ENCODE measurements at places on chromosomes 16 and 17.
A peak's percentile ranks its signal among the peaks of the same experiment; 100 is the strongest.

- no peak for DNase-seq
These were observed 20.2 kb downstream of the SYCE1L start for GRCh38 chr16:77219437-77219836.

- DNase-seq: no peak
These were observed 1.3 kb upstream of the CRYBA1 start for GRCh38 chr17:29245401-29245800.

GRCh38 chr17:44314524-44314868, 6.1 kb downstream of the RUNDC3A start:
- no peak for DNase-seq

DNA sequence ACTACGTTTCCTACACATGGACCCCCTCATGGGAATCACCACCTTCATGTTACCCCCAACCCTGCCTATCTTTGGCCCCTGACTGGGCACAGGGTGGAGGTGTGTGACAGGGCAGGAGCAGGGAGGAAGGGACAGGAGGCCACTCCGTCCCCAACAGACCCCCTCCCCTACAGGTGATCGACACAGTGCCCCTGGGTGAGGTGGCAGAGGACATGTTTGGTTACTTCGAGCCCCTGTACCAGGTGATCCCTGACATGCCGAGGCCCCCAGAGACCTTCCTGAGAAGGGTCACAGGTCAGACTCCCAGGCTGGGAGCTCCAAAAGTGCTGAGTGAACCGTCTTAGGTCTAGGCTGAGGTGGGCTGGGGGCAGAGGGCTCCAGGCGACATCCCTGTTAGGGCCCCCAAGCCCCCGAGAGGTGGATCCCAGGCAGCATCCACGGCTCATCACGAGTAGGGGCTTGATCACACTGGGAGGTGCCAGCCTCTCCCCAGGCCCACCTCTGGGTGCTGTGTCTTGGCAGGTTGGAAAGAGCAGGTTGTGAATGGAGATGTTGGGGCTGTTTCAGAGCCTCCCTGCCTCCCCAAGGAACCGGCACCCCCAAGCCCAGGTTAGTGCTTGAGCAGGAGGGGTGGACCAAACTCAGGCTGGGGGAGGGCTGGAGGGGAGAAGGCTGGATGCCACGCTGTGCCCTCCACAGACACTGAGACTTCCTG, 1.5 kb downstream of the ACBD4 start:
- no peak for DNase-seq

GRCh38 chr16:89039756-89040155, 53.9 kb upstream of the ACSF3 start:
- no peak for DNase-seq

- DNase-seq: no peak
These were observed 1.7 kb downstream of the TMC6 start for GRCh38 chr17:78126895-78127238.

DNA sequence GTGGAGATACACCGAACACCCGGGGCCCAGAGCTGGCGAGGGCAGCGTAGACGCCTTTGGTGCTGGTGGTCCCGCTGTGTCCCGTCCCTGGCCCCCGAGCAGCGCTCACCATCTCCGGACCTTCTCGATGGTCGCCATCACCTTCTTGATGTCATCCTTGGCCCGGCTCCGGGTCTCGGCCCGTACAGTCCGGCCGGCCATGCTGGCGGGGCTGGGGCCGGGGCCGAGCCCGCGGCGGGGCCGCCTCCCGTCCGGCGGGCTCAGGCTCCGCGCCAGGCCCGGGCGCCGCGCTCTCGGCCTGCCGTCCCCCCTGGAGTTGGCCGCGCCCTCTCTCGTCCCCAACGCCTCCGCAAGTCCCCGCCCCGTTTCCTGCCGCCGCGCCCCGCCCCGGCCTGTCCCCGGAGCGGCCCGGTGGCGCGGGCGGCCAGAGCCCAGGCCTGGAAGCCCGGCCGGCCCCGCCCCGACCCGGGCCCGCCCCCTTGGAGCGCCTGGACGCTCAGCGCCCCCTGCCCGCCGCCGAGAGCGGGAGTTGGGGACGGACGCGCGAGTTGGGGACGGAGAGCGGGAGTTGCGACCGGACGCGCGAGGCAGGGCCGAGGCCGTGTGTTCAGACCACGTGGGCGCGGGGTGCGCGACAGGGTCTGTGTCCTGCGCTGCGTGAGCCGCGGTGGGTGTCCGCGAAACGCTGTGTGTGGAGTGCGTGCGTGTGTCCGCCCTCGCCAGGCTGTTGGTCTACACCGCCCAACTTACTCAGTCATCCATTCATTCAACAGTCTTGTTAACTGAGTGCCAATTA, at the start of gene BCL7C:
Gene BCL7C (minus strand): TSS at position 334 of the 796 bp plus-strand sequence. CDS start 133 bp downstream, at position 201.
- peak; percentile 84 for DNase-seq

DNA sequence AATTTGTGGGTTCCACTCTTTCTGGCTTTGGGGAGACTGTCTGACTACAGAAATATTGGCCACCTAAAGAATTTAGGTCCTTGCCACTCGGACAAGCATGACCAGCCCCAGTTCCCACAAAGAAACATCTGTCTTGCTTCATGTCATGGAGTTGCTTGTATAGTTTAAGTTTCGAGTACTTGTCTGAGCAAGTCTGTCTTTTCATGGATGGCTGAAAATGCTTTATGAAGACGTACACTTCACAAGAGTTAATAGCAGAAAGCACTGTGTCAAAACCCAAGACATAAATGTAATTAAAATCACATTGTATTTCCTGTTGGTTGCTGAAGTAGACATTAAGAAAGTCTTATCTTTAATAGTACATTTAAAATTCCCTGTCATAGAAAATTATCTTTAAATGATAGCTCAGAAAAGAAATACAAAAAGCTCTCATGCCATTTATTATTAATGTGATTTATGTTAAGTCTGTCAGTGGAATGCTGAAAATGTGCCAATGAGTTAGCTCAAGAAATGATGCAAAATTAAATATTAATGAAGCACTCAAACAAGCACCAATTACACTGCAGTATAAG, 29.8 kb upstream of the XYLT2 start:
- no peak for DNase-seq

DNA sequence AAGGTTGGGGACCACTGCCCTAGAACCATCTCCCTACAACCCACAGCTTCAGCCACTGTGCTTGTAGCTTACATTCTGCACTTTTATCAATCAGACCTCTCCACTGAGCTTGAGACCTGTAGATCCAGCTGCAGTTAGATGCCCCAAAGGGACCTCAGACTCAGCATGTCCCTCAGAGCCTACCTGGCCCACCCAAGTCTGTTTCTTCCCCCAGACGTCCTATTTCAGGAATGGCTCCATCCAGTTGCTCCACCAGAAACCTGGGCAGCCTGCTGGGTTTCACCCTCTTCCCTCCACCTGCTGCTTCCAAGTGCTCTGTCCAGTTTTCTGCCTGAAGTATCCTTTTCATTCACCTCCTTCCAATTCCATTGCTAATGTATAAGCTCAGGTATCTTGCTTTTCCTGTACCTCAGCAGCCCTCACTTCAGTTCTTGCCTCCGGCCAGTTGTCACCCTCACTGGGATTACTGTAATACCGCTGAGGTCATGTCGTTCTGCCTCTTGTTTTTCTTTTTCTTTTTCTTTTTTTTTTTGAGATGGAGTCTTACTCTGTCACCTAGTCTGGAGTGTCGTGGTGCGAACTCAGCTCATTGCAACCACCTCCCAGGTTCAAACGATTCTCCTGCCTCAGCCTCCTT, 55.0 kb downstream of the GNA13 start:
- DNase-seq: no peak

- DNase-seq: peak; percentile 26
These were observed 5.0 kb upstream of the MYL4 start for GRCh38 chr17:47203984-47204721.

GRCh38 chr17:39364236-39365025, 37.0 kb downstream of the FBXL20 start:
- DNase-seq: no peak

- no peak for DNase-seq
These were observed 20.6 kb upstream of the ADGRG1 start for GRCh38 chr16:57607676-57608461.

GRCh38 chr17:36827081-36827480, 110.2 kb upstream of the LHX1 start:
- DNase-seq: no peak

GRCh38 chr17:3911271-3912053, 4.8 kb downstream of the P2RX1 start:
- DNase-seq: peak; percentile 67

DNA sequence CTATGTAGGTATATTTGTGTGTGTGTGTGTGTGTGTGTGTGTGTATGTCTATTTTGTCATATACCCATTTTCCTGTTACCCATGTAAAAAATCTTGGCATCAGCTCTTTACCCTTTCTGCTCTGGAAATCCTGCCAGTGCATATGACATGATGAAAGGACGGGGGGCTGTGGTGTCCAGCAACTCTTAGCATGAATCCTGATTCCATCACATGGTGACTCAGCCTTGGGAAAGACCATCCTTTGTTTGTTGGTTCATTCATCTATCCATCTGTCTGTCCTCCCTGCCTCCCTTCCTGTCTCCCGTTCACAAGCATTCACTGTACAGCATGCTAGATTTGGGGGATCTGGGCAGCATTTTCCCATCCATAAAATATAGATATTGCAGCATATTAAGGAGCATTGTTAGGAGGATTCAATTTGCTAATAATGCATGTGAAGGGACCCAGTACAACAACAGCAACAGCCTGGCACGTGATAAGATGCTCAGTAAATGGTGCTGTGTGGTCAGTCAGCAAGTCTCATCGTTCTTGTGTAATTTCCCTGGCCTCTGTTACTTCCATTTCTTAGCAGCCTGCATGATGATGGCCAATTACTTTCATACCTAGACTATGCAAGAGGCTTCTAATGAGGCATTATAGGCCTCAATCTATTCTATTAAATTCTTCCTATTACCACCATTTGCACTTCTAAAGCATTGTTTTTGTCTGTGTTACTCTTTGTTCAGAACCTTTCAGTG, 191.0 kb downstream of the PRKCA start:
- no peak for DNase-seq

DNA sequence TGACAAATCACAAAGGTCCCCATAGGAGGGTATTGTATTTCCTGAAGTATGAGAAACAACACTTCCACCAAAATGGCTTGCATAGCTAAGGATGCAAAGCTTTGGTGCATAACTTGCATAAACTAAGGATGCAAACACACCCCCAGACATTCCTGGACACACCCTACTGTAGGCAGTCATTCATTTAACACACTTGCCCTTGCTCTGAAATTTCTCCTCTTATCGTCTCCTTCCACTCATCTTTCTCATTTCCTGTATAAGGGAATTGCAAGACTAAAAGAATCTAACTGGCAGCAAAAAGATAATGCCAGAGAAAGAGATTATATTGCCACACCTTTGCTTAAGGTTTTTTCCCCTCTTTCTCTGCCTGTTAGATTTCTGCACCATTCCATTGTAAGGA, 28.3 kb downstream of the CHD9 start:
- no peak for DNase-seq

GRCh38 chr17:7915611-7916384, at the start of gene RNF227:
Gene RNF227, minus strand, starts transcription at chr17:7916289. Its CDS starts 94 bp downstream, at chr17:7916195.
- DNase-seq: peak; percentile 85

DNA sequence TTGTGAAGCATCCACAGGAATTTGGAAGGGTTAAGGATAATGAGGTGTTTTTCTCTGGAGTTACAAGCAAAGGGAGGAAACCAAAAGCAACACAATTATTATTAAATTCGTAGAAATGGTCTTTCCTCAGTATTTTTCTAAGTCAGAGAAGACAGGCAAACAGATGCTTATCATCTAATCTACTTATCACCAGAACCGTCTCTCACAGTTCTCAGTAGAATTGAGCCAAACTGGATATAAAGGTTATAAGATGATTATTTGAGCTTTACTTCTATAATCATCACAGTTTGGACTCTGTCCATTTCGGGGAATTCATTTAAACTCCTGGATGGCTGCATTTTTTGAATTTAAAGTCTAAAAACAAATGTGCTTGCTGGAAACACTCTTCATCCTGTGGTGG, 245.0 kb downstream of the KCNJ2 start:
- no peak for DNase-seq

DNA sequence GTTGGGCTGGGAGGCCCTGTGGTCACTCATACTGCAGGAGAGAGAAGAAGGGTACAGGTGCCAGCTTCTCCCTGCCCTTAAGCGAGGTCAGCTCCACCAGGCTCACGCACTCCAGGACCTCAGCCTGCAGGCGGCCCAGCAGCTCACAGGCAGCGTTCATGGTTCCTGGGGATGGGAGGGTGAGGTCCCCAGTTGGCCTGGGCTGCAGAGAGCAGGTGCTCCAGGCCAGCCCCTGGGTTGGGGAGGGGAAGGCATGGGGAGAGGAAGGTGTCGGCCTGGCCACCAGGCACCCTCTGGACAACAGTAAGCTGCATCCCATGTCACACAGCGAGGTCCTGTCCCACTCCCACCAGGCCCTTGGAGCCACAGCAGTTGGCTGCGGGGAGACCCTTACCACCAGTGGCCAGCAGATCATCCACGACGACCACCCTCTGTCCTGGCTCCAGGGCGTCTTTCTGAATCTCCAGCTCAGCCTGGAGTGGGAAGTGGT, 2.0 kb downstream of the APRT start:
- no peak for DNase-seq

DNA sequence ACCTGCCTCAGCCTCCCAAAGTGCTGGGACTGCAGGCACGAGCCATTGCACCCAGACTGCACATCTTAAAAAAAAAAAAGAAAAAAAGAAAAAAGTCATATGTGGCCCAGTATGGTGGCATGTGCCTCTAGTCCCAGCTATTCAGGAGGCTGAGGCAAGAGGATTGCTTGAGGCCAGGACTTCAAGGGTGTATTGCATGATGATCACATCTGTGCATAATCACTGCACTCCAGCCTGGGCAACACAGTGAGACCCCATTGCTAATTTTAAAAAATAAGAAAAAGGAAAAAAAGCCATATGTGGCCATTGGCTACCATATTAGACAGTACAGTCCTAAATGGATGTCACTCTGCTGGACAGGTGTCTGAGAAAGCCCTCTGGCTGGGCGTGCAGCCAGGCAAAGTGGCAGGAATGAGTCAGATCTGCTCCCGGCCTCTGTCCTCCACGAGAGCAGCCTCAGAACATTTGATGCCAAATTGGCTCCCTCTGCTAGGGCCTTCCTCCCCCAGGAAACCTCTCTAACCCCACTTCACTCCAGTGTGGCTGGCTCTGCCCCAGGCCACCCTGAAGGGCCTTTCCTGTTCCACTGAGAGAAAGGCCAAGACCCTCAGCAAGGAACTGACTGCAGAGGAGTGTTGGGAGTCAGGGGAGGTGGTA, 14.7 kb downstream of the CA7 start:
- DNase-seq: no peak

GRCh38 chr17:58531661-58532554, 17.5 kb upstream of the MTMR4 start:
- peak; percentile 67 for DNase-seq

Data from stimulated activated CD4-positive, alpha-beta T cell treated with anti-CD3 and anti-CD28 coated beads, Interleukin-4, amount 100 ng/mL, for 1 hour (primary cell).